ENCODE measurements at places on chromosomes 12 and 14.
A peak's percentile ranks its signal among the peaks of the same experiment; 100 is the strongest.

- DNase-seq: no peak
These were observed 53.8 kb downstream of the PEBP1 start for GRCh38 chr12:118189741-118190191.

GRCh38 chr12:10501030-10501429 lies 4.7 kb upstream of the EIF2S3B start:
- DNase-seq: no peak

- no peak for DNase-seq
These were observed 19.1 kb downstream of the HDAC7 start for GRCh38 chr12:47800582-47800981.

- no peak for DNase-seq
These were observed 834 bp downstream of the ARHGEF25 start for GRCh38 chr12:57611827-57612710.

DNA sequence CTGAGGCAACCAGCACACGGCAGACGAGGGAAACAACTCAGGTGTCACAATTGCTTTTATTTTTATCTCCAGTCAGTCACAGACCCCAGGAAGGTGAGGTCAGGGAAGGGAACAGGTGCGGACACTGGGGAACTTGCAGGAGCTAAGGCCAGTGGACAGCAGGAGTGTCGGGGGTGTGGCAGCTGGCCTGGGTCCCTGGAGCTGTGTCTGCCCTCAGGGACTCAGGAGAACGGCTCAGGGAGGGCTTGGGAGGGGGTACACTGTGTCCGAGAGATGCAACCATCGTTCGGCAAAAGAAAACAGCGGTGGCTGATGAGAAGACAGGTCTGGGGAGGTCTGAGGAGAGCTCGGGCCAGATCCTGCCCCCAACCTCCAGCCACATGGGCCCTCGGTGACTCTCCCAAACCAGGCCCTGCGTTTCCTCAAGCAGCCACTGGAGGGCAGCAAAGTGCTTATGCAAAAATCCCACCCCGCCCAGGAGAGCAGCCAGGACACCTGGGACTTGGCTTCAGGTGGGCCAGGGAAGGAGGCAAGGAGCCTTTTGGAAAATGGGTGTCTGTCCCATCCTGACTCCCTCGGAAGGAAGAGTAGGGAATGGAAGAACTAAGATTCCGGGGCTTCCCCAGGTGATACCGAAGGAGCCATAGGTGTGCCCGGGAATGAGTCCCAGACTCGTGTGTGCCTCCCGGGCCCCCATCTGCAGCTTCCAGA lies 24.1 kb upstream of the BCDIN3D start:
- DNase-seq: peak; percentile 31

GRCh38 chr12:132174839-132175490 lies 30.7 kb downstream of the NOC4L start:
- no peak for DNase-seq

DNA sequence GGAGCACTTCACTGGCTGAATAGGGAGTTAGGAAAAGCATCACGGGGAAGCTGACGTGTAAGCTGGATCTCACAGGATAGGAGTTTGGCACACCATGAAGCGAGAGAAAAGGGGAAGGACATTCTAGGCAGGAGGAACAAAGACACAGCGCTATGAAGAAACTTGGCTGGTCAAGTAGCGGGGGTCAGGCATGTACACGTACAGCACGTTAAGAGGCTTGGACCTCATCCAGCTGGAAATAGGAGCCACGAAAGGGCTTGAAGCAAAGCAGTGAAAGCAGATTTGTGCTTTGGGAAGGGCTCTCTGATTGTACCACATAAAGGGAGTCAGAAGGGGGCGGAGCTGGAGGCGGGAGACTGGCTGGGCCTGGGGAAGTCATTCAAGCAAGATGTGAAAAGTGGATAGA lies 19.6 kb upstream of the GALNT8 start:
- DNase-seq: no peak

- no peak for DNase-seq
These were observed 75.5 kb upstream of the CPM start for GRCh38 chr12:69008520-69008919.
